Activated T-helper 17 cell treated with anti-CD3 and anti-CD28 coated beads, Interleukin-2, amount 50 U/mL, for 72 hours (primary cell): ENCODE measurements at places on chromosomes 2 and 18. TPM values are rescaled to one million over a fixed set of nuclear protein-coding genes. Genes with fewer than 3 reads are reported as not detected.

ZFAND2B gene
- 29.8 TPM for total RNA-seq

DNA sequence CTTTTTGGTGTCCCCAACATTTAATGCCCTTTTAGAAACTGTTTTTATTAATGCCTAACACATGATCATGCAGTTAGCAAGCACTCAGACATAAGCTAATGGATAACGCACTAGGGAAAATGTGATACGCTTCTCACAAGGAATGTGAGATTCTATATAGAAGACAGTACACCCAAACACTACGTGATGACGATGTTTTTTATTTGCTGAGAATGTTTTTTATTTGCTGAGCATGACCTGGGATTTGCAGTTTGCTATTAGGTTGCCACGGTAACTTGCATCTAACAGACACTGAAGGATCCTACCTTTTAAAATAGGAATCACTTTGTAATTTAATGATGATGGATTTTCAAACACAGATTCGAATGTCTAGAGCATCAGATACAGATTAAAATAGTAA is 4.9 kb downstream of the SMC6 start:
- no peak for ATAC-seq

DNA sequence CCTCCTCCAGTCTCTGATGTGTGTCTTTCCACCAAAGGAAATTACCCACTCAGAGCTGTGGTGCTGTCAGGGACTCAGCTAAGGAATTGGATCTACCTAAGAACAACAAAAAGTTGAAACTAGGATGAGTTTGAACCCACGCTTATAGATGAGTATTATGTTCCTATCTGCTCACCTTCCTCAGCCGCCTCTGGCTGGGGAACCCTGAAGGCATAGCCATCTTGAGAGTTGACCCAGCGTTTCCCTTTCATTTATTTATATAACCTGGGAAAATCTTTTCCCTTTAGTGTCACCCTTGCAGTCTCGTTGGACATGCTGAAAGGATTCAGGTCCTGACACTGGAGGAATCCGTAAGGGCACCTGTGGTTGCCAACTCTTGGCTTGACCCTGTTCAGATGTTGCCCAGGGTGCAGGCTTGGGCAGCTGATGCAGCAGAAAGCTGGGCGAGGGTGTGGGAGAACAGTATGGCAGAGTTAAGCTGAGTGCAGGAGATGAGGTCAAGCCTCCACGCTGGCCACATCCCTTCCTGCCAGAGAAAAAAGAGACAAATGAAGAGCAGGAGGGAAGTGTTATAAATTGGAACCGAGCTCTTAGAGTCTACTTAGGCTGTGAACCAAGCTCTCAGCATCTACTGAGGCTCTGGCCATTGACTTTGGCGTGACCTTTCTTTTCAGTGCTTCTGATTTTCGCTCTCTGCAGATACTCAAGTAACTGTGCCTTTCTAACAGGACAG is 1.9 kb downstream of the CDH20 start:
- ATAC-seq: no peak

GRCh38 chr2:16142383-16143361 is 202.3 kb downstream of the MYCN start:
- peak; percentile 87 for ATAC-seq

- ATAC-seq: no peak
These were observed 56.9 kb upstream of the ACVR1C start for GRCh38 chr2:157685572-157685971.

DNA sequence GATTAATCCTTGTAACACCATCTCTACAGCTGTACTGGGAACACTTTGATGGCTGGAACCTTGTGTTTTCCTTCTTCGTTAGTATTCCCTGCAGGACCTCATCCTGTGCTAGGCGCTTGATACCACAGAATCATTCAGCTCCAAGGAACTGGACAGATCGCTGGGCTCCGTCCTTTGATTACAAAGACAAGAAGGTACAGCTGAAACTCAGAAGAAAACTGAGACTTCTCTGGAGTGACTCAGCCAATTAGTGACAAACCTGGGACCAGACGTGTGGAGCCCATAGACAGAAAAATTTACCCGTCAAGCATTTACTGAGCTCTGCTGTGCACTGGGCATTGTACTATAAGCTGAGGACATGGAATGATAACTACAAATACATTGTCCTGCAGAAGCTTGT is 67.3 kb downstream of the NCKAP5 start:
- no peak for ATAC-seq

DNA sequence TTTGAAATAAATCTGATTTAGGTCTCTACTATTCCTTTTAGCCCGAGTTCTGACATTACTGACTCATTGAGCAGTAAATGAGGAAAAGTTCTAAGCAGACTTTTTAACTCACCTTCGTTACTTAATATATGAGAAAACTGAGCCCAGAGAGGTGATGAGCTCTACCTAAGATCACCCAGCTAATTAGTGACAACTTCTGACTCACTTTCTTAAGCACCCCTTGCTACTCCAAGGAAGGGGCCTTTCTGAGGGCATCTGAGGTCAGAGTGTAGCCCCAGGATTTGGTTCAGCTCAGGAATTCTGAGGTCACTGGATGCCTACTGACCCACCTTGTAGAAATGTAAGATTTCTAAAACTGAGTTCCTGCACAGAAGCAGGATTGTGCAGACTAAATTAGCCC is 102.2 kb upstream of the FZD5 start:
- ATAC-seq: no peak

GRCh38 chr2:189821953-189822748 is 37.9 kb downstream of the PMS1 start:
- ATAC-seq: no peak

GRCh38 chr2:20236496-20236895 is 11.6 kb upstream of the SDC1 start:
- ATAC-seq: no peak

IL36G gene
- total RNA-seq: 0.48 TPM

KIF1A gene
- 1.1 TPM for total RNA-seq

- ATAC-seq: no peak
These were observed 100.4 kb upstream of the LCLAT1 start for GRCh38 chr2:30346471-30347169.

MZT2A gene
- 96.0 TPM for total RNA-seq

LCT gene
- total RNA-seq: 1.0 TPM

DNA sequence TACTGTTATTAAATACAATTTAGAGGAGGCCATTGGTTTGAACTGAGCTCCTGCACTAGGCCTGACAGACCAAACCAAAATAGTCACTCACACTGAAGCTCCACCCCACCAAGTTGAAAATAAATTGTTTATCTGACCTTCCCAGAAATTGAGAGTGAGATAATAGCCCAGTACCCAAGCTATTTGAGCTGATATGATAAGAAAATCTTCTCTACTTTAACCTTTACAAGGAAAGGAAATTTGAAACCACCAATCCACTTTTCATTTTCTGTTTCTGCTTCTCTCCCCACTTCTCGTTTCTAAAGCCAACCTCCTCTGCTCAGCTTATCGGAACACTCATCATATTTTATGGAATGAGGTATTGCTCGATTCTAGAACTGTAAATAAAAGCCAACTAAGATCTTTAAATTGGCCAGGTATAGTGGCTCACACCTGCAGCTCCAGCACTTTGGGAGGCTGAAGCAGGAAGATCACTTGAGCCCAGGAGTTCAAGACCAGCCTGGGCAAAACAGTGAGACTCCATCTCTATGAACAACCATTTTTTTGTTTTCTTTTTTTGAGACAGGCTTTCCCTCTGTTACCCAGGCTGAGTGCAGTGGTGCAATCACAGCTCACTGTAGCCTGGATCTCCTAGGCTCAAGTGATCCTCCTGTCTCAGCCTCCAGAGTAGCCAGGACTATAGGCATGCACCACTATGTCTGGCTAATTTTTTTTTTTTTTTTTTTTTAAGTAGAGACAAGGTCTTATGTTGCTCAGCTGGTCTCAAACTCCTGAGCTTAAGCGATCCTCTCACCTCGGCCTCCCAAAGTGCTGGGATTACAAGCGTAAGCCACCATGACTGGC is 13.3 kb upstream of the GALM start:
- ATAC-seq: peak; percentile 20

DNA sequence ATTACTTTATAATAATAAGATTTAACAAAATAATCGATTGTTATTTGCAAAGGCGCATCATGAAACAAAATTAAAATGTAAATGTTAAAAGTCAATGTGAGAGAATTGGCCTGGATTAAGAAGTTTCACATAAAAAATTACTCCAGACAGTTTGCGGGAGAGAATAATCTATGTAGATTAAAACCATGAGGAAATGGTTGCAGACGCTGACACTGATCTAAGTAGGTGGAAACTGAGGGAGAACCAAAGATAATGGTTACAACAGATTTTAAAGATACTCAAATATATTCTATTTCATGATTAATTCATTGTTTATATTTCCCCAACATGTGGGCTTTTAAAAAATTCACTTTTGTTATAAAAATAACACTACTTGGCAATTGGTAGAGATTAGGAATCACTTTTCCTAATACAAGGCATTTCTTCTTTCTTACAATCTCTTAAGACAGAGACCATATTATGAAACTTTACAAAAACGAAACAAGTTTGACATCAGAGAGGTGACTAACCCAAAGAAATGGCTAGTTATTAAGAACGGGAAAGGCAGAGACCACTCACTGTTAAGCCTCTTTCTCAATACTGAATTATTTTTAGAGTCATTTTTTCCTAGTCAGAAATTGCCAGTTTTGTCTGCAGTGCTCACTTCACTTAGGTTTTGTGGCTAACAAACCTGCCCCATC is 1.6 kb downstream of the KANSL1L start:
- peak; percentile 30 for ATAC-seq

MFSD2B gene
- not detected for total RNA-seq

- ATAC-seq: no peak
These were observed 21.5 kb upstream of the GALNT3 start for GRCh38 chr2:165815299-165816141.

- no peak for ATAC-seq
These were observed 159.6 kb downstream of the LDLRAD4 start for GRCh38 chr18:13378150-13378549.

- peak; percentile 99 for ATAC-seq
These were observed 100.5 kb upstream of the ITPRID2 start for GRCh38 chr2:181790716-181791649.

DOCK10 gene
- 227 TPM for total RNA-seq

DNA sequence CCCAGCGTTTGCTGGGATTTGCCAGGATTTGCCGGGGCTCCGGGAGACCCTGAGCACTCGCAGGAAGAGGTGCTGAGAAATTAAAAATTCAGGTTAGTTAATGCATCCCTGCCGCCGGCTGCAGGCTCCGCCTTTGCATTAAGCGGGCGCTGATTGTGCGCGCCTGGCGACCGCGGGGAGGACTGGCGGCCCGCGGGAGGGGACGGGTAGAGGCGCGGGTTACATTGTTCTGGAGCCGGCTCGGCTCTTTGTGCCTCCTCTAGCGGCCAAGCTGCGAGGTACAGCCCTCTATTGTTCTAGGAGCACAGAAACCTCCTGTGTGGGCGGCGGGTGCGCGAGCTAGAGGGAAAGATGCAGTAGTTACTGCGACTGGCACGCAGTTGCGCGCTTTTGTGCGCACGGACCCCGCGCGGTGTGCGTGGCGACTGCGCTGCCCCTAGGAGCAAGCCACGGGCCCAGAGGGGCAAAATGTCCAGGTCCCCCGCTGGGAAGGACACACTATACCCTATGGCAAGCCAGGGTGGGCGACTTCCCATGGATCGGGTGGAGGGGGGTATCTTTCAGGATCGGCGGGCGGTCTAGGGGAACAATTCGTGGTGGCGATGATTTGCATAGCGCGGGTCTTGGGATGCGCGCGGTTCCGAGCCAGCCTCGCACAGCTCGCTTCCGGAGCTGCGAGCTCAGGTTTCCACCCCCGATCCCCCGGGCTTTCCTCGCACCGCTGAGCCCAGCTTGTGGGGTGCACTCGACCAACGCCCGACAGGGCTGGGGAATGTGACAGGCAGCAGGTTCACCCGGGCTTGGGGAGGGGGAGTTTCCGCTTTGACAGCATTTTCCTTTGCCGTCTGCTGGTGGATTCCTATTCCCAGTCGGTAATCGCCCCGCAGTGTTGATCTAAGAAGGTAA is 2.8 kb downstream of the ONECUT2 start:
- peak; percentile 58 for ATAC-seq

GRCh38 chr2:192146069-192147015 is 48.4 kb downstream of the TMEFF2 start:
- peak; percentile 70 for ATAC-seq

DNA sequence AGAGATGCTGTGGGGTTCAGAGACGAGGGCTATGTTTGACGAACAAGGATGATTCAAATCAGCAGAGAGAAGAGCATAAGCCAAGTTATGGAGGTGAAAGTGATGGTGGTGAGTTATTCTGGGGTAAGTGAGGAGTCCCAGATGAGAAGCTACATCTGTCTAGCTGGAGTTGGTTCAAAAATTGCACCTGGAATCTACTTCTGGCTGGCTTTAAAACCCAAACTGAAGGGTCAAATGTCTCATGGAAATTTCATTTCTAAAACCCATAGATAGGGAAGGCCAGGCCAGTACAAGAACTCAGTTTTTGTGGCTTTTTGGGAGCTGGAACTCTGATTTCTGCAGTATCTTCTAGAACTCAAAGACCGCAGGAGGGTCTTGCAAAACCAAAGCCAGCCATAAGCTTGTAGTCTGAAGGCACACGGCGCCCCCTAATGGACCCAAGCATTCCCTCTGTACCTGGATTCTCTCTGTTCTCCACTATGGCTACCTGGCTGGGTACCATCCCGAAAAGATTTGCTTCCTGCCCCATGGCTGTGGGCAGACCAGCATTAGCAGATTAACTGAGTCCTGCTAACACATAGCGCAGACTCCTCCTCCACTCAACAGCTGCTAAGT is 229.1 kb upstream of the SLC14A2 start:
- no peak for ATAC-seq

- no peak for ATAC-seq
These were observed 89.1 kb downstream of the TMEM182 start for GRCh38 chr2:102850888-102851287.

DNA sequence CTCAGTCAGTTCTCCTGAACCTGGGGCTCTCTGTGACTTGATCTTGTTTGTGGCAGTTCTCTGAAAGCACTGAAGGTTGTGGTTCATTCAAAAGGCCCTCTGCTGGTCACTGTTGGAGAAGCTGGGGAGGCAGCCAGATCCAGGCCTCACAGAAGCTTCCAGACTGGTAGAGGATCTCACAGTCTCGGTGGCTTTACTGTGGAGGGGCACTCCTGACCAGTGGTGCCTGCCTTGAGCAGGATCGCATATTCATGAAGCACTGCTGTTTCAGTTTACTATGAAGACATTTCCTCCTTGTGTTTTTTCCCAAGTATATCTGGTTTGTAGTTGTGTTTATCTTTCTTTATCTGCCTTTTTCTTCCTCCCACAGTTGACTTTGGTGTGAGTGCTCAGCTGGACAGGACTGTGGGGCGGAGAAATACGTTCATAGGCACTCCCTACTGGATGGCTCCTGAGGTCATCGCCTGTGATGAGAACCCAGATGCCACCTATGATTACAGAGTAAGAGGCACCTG is 133.9 kb downstream of the MAP4K4 start:
- ATAC-seq: peak; percentile 56

PTMA gene
- total RNA-seq: 1,439 TPM

GRCh38 chr2:23513872-23514793 is 129.2 kb downstream of the KLHL29 start:
- no peak for ATAC-seq

GRCh38 chr2:4404363-4404762 is 701.0 kb downstream of the DCDC2C start:
- no peak for ATAC-seq

- no peak for ATAC-seq
These were observed 151.5 kb downstream of the UPP2 start for GRCh38 chr2:158253170-158253569.

ARMC9 gene
- 2.0 TPM for total RNA-seq

GRCh38 chr2:10019174-10019573 is 24.2 kb upstream of the KLF11 start:
- no peak for ATAC-seq

GRCh38 chr18:64747803-64748202 is 598.9 kb upstream of the LINC00305 start:
- no peak for ATAC-seq

- ATAC-seq: no peak
These were observed 304.7 kb upstream of the TMEFF2 start for GRCh38 chr2:192499476-192499875.

HIBCH gene
- 44.9 TPM for total RNA-seq
